ENCODE measurements at places on chromosomes 2 and 18.
A peak's percentile ranks its signal among the peaks of the same experiment; 100 is the strongest.

DNA sequence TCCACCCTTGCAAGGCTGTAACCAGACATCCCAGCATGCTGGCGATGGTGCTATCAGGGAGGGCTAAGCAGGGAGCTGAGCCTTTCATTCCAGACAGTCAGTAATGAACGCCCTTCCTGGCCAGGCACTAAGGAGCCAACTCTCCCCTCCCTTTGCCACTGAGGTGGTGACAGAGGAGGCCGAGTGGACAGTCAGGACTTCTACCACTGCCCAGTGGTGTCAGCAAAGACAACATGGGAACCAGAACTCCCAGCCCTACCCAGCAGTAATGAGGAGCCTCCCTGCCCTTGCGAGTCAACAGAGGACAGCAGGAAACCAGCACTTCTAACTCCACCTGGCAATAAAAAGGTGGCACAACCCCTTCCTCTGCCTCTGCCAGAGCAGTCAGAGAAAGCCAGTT, 68.6 kb downstream of the ZAP70 start:
- no peaks in the 10 kb centered on the region for H3K36me3 ChIP-seq
- no peak for DNase-seq
- no peak overlapping the region for H3K4me3 ChIP-seq
- peaks cover 4% of the 10 kb centered on the region for H3K4me1 ChIP-seq
- H3K27ac ChIP-seq, result no peak overlapping the region

DNA sequence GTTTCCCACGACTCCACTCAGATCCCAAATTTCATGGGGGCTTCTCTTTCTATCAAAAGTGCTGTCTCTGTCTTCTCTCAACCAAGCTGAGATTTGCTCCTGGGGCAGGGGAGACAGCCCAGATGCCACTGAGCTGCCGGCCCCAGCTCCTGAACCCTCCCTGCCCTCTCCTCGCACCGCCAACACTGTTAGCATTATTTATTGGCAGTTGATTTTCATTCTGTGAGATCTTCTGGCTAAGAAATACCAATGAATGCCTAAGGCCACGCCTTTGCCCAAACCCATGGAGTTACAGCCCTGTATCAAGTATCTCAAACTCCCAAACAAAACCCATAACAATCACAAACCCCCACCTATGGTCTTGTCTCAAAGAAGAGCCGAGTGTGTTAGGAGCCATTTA, 153.0 kb upstream of the TWIST2 start:
- no peaks in the 10 kb centered on the region for H3K36me3 ChIP-seq
- no peak overlapping the region for H3K4me3 ChIP-seq
- no peaks in the 10 kb centered on the region for H3K27me3 ChIP-seq
- H3K27ac ChIP-seq, result no peak overlapping the region
- DNase-seq, result no peak

GRCh38 chr2:15968280-15969178, 28.2 kb downstream of the MYCN start:
- H3K4me3 ChIP-seq, result no peak overlapping the region
- peak; percentile 55 for DNase-seq
- no peaks in the 10 kb centered on the region for H3K36me3 ChIP-seq
- H3K27ac ChIP-seq, result no peak overlapping the region
- no peaks in the 10 kb centered on the region for H3K27me3 ChIP-seq
- peaks cover 2% of the 10 kb centered on the region for H3K4me1 ChIP-seq

DNA sequence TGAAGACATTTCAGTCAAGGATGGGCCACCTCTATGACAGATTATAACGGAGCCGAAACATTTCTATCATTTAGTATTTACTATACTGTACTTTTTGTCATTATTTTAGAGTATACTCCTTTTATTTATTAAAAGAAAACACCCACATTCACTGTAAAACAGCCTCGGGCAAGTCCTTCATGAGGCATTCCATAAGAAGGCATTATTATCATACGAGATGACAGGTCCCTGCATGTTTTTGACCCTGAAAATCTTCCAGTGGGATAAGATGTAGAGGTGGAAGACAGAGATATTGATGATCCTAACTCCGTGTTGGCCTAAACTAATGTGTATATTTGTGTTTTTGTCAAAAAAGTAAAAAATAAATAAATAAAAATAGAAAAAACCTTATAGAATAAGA, 245.0 kb downstream of the MTX2 start:
- H3K4me3 ChIP-seq, result no peak overlapping the region
- no peaks in the 10 kb centered on the region for H3K36me3 ChIP-seq
- H3K4me1 ChIP-seq, result no peaks in the 10 kb centered on the region

DNA sequence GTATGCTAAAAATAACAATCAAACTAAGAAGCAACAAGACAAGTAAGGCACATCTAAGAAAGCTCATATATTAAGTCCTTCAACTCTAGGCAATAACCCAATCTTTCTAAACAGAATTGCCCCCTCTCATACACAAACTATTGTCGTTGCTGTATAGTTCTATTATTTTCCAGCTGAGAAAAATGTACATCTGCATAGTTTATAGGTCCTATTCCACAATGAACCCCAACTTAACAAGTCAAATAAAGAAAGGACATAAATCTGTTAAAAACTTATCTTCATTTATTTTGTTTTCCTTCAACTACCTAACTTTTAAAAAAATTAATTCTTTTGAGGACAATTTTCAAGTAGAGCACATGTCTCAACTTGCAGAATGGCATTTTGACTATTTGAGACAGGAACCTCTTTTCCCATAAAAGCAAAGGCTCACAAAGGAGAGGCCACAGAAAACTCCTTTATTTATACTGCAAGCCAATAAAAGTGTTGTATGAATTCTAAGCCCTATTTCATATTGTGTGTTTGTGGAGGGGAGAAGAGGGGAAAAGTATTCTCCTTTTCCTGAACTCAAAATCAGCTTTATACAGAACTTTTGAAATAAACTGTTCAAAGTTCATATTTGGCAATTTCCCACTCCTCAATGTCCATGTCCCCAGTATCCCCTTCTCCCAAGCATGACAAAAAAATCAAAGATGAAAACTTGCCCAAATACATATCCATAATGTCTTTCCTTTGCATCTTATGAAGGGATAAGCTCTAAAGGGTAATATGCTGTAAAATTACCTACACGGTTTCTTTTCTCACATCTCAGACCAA, 37.4 kb downstream of the RTN4 start:
- no peak overlapping the region for H3K27ac ChIP-seq
- H3K36me3 ChIP-seq, result no peaks in the 10 kb centered on the region
- no peak for DNase-seq
- H3K27me3 ChIP-seq, result no peaks in the 10 kb centered on the region

DNA sequence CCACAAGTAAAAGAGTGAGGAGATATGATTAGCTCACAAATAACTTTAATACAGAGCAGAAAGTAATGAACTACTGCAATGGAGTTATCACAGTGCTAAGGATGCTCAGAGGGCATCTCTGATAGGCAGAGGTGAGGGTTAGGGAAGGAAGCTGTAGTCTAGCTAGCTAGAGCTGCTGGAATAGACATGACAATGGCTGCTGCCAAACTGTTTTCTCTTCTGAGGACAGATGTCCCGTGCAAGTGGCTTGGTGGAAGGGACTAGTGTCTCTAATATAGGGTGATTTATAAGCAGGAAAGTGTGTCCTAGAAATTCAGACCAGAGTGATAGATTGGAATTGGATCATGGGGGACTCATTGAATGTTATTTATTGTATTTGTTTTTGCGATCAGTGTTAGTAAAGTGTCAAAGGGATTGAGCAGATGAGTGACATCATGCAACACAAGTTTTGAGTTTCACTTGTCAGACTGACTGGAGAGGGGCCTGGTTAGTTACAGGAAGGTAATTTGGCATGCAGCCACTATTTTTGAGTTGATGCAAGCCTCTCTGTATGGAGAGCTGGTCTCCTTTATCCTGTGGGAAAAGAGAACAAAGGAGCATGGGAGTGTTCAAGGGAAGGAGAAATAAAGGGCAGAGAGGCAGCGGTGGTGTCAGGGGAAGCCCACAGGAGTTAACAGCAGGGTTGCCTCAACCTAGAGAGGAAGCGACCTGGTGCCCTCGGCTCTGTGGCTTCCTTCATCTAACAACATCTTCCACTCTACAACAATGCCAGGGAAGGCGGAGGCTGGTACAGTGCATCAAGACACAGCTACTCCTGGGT, 1.9 kb downstream of the CTLA4 start:
- no peaks in the 10 kb centered on the region for H3K36me3 ChIP-seq
- DNase-seq, result no peak

DNA sequence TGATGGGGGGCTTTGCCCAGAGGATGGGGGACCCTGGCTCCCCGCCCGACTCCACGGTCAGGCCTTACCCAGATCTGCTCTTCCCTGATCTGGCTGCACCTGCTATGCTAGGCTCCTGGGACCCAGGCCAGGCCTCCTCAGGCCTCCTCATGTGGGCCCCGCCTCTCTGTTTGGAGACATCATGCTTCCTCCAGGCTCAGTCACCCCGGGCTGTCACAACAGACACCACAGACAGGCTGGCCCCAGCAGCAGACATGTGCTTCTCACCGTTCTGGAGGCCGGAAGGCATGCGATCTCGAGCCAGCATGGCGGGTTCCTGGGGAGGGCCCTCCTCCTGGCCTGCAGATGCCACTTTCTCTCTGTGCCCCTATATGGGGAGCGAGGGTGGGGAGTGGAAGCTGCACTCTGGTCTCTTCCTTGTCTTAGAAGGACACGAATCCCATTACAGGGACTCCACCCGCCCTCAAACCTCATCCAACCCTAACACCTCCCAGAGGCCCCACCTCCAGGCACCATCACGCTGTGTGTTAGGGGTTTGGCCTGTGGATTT, 10.8 kb upstream of the NEU4 start:
- no peaks in the 10 kb centered on the region for H3K4me1 ChIP-seq
- H3K27ac ChIP-seq, result no peak overlapping the region
- no peak for DNase-seq

DNA sequence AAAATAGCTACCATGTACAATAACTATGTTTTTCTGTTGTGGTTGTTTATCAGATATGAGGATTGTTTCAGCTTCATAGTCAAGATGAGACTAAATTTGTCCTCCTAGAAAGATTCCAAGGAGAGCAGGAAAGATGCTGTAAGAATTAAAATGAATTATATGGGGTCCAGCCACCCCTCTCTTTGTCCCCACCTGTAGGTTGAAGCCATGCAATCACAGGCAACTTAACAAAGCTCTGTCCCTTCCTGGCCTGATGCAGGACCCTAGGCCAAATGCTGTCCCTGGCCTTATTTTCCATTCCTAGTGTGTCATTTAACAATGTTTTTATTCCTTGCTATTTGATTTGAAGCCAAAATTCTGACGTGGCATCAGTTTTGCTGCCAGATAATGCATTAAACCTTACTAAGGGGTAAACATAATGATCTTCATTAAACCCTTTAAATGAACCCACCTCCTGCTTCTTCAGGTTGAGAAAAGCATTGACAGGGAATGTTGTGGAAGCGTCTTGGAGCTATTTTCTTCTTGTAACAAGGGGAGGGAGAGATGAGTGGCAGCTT, 240.9 kb upstream of the ZNF521 start:
- no peaks in the 10 kb centered on the region for H3K27me3 ChIP-seq
- H3K4me1 ChIP-seq, result no peaks in the 10 kb centered on the region
- no peak overlapping the region for H3K4me3 ChIP-seq
- H3K36me3 ChIP-seq, result no peaks in the 10 kb centered on the region
- DNase-seq, result no peak
- no peak overlapping the region for H3K27ac ChIP-seq

DNA sequence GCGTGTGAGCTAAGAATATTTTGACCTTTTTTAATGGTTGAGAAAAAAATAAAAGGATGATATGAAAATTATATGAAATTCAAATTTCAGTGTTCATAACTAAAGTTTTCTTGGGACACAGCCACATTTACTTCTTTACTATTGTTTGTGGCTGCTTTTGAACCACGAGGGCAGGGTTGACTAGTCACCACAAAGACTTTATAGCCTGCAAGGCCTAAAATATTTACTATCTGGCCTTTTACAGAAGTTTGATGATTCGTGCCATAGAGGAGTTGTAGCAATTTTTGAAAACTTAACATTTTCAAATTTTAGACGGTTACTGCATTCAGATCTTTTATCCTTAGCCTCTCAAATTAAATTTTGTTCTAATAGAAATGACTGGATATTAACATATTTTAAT, 69.9 kb downstream of the LIMS1 start:
- no peak overlapping the region for H3K27ac ChIP-seq
- DNase-seq, result no peak
- H3K27me3 ChIP-seq, result no peaks in the 10 kb centered on the region
- H3K4me1 ChIP-seq, result peaks cover 2% of the 10 kb centered on the region

GRCh38 chr2:181742922-181743722, 62.8 kb upstream of the NEUROD1 start:
- H3K27ac ChIP-seq, result no peak overlapping the region
- H3K27me3 ChIP-seq, result no peaks in the 10 kb centered on the region
- peak; percentile 54 for DNase-seq
- H3K36me3 ChIP-seq, result no peaks in the 10 kb centered on the region
- H3K4me1 ChIP-seq, result no peaks in the 10 kb centered on the region
- no peak overlapping the region for H3K4me3 ChIP-seq

GRCh38 chr18:63083020-63083531, 236.5 kb downstream of the BCL2 start:
- no peaks in the 10 kb centered on the region for H3K4me1 ChIP-seq
- H3K27me3 ChIP-seq, result no peaks in the 10 kb centered on the region
- no peak overlapping the region for H3K27ac ChIP-seq

DNA sequence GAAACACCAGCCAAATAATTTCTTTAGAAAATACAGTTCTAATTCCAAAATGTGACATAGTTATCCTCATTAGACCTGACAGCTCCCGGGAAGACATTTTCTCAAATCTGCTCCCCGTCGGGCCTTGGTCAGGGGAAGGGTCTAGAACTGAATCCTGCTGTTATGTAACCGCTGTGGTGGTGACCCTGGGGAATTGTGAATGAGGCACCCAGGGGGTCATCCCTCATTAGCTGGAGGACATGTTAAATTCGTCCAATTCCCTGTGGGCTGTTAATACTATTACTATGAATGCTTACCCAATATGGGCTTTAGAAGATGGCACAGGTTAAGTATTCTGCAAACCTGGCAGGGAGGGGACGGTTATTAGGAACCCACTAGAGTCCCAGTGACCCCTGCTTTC, 11.8 kb downstream of the CPLX4 start:
- H3K27ac ChIP-seq, result no peak overlapping the region
- no peaks in the 10 kb centered on the region for H3K4me1 ChIP-seq
- no peaks in the 10 kb centered on the region for H3K27me3 ChIP-seq
- H3K4me3 ChIP-seq, result no peak overlapping the region
- no peaks in the 10 kb centered on the region for H3K36me3 ChIP-seq
- DNase-seq, result no peak

GRCh38 chr18:4510160-4510559, 55.1 kb upstream of the DLGAP1 start:
- no peak overlapping the region for H3K4me3 ChIP-seq
- H3K36me3 ChIP-seq, result no peaks in the 10 kb centered on the region
- H3K27me3 ChIP-seq, result no peaks in the 10 kb centered on the region
- no peak for DNase-seq
- H3K27ac ChIP-seq, result no peak overlapping the region

DNA sequence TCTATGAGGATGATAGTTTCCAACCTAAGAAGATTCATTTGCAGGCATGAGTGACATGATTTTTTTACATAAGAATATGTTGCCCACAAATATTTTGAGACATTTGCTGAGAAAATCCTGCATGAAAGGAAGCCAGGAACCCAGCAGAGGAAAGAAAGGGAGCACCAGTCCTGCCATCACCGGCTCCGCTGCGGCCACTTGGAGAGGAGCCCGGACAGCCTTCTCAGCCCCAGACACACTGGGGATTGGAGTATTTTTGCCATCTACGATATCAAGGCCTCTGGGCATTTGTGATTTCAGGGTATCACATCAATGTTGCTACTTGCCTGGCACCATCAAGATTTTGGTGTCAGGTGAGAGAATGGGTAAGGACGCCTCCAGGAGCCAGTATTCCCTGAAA, 228.3 kb downstream of the PTGR3 start:
- no peak overlapping the region for H3K4me3 ChIP-seq
- no peaks in the 10 kb centered on the region for H3K36me3 ChIP-seq
- peaks cover 2% of the 10 kb centered on the region for H3K4me1 ChIP-seq
- no peak overlapping the region for H3K27ac ChIP-seq
- H3K27me3 ChIP-seq, result no peaks in the 10 kb centered on the region

- no peak overlapping the region for H3K27ac ChIP-seq
- H3K36me3 ChIP-seq, result no peaks in the 10 kb centered on the region
- no peak overlapping the region for H3K4me3 ChIP-seq
Observed at GRCh38 chr2:69998761-69999160, 37.3 kb upstream of the ASPRV1 start.
